Stimulated activated CD4-positive, alpha-beta T cell treated with anti-CD3 and anti-CD28 coated beads, TNF-alpha, amount 100 ng/mL, for 24 hours (primary cell): ENCODE measurements at places on chromosomes 5 and 9.

DNA sequence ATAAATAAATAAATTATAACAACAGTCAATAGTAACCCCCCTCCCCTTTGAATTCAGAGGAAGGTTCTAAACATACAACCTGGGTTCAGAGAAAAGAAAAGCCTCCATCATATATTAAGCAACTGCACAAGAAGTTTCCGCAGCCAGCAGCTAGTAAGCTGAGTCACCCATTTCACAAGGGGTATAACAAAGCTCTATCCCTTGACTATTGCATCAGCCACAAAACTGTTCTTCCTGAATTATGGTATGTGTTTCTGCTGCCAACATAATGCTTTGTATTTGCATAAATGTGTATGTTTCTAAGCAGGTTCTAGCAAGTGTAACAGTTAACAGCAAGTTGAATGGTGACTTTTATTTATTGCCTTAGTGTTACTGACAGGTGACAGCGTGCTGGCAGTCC, 6.8 kb upstream of the CEP120 start:
- no peak for DNase-seq

DNA sequence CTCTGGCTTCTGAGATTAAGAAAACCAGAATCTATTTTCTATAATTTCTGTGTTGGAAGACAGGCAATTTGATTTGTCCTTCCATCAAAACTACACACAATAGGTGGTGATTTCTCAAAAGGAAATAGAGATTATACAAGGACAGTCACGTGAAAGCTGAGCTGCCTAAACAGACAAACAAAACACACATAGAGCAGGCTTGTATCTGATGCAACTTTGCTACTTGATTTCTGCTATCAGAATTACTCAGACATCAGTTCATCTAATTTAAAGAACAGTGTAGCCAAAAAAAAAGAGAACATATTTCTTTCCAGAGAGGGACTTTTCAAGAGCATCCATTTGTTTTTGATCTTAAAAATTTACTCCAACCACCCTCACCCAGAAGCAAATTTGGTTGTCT, 2128.3 kb upstream of the C9orf72 start:
- DNase-seq: no peak

- DNase-seq: no peak
Observed at GRCh38 chr5:95809414-95809960, 13.0 kb downstream of the GLRX start.

DNA sequence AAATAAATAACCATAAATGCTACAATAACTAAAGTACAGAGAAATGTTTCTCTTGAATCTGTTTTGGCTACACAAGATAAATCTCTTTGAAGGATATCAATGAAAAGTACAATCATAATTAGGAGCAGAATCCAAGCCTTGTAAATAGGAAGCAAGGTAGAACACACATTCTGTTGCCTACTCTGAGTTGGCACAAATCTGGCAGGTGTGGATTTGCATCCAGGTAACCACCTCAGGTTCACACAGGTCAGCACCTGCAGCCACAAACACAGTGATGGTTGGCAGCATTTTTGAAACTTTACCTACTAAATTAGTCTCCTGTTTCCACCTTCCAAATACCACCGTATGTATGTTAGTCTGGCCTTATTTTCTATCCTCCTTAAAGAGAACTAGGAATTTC, 105.3 kb upstream of the PIK3R1 start:
- DNase-seq: no peak

GRCh38 chr9:31870276-31870675, 514.2 kb upstream of the ACO1 start:
- no peak for DNase-seq

- DNase-seq: no peak
Observed at GRCh38 chr5:135310328-135310989, 88.6 kb downstream of the MACROH2A1 start.

GRCh38 chr9:109919736-109920408, 139.9 kb downstream of the PALM2AKAP2 start:
- DNase-seq: no peak

DNA sequence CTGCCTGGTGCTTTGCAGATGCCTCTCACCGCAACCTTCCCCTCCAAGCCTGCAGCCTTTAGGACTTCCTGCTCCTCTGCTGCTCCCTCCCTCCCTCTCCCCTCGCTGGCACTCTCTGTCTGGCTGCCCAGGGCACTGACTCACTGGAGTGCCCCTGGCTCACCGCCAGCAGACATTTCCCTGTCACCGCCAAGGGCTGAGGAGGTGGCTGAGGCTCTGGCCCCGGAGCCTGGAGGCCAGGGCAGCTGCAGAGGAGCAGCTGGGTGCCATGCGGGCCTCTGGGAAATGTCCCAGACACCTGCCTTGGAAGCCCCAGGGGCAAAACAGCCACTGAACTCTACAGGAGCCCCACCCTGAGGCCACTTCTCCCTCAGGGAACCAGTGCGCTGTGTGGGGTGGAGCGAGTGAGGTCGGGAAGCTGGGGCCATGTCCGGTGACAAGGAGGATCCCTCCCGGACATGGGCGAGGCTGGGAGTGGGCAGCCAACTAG, 53.4 kb downstream of the TENT4A start:
- peak; percentile 44 for DNase-seq

GRCh38 chr9:33241298-33241697, 1.3 kb downstream of the SPINK4 start:
- no peak for DNase-seq

GRCh38 chr9:137006116-137007003, 10.0 kb upstream of the CLIC3 start:
- no peak for DNase-seq

DNA sequence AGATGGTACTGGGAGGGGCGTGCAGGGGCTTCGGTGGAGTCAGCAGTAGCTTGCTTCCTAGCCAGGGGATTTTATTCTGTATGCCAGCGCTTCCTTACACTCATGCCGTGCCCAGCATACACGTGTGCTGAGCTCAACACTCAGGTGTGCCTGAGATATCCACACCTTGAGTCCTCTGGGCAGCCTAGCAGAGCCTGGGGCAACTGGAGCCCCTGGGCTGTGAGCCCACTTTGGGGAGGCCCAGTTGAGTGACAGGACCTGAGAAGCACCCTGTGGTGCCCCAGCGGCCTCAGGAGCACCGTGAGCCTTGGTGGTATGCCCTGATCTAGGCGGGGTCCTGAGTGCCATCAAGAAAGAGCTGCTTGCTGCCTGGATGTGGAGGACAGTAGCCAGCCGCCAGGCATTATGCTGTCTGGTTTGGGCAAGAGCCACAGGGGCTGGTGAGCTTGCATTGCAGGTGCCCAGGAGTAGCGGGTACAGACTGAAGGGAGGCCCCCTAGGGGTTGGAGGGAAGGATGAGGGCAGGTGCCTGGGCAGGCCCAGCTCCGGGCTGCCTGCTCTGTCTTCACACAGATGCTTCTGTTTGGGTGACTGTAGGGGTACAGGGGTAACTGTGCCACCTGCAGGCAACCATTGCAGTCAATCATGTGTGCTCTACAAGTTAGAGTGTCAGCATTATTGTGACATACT, 42.9 kb downstream of the BNIP1 start:
- DNase-seq: no peak

DNA sequence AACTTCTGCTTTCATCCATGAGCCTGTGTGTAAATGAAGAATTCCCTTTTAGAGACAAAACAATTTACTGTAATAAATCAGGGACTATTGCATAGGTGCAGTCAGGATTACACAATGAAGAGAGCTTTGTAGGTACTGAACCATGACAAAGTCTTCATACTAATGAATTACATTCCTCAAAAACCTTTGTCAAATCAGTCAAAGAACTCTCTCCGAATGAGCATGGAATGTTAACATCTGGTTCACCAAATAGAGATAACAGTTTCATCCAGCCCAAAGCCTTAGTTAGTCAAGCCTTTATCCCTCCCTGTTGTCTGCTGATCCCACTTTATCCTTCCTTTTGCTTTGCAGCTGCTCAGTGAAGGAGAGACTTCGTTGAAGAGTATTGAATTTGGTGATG, 62.9 kb upstream of the DMRTA1 start:
- no peak for DNase-seq

DNA sequence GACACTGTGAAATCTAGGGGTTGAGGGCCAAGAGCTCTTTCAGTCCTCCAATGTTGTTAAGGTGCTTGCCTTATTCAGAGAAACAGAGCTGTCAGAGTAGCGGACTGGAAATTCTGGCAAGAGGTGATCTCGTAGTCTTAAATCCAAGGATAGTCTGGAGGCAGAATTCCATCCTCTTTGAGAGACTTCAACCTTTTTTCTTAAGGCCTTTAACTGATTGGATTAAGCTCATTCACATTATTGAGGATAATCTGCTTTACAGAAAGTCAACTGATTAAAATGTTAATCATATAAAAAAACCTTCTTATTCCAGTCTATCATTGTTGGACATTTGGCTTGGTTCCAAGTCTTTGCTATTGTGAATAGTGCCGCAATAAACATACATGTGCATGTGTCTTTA, 243.1 kb upstream of the COX7C start:
- no peak for DNase-seq

DNA sequence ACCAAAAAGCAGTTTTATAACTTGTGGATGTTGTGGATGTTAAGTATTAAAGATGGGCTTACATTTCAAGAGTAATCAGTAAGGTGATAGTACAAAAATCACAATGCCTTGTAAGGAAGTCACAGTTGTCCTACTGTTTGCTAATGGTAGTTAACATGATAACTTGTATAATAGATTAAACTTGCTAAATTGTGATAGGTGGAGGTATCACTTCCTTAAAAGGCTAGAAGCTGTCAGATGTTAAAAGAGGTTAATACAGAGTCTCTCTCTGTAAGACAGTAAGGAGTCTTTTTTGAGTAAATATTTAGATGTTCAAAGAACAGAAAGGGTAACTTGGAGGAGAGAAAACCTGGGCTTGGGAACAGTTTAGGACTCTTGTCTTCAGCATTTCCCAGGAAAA, 14.2 kb upstream of the MACIR start:
- DNase-seq: no peak

- no peak for DNase-seq
Observed at GRCh38 chr5:128799945-128800344, 165.3 kb upstream of the SLC27A6 start.

- DNase-seq: no peak
Observed at GRCh38 chr5:77202145-77202544, 8.3 kb upstream of the PDE8B start.

DNA sequence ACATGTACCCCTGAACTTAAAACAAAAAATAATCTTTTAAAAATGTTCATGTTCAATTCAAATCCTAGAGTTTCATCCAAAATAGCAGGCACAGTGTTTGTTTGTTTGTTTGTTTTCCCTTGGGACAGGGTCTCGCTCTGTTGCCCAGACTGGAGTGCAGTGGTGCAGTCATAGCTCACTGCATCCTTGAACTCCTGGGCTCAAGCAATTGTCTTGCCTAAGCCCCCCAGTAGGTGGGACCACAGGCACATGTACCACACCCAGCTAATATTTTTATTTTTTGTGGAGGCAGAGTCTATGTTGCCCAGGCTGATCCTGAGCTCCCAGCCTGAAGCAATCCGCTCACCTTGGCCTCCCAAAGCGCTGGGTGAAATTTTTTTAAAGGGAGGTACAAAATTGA, 5.0 kb upstream of the POLR1E start:
- no peak for DNase-seq

GRCh38 chr9:120701248-120701647, 13.0 kb downstream of the MEGF9 start:
- DNase-seq: no peak

GRCh38 chr5:127647361-127647958, 1.4 kb upstream of the CTXN3 start:
- no peak for DNase-seq

GRCh38 chr5:91177639-91178038, 205.5 kb downstream of the ARRDC3 start:
- no peak for DNase-seq

GRCh38 chr5:170503990-170504596, at the start of gene KCNIP1:
TSS of gene KCNIP1 (plus strand) at chr5:170504020.
- DNase-seq: no peak
